ENCODE measurements at places on chromosomes 4 and X. TPM values are rescaled to one million over a fixed set of nuclear protein-coding genes. Genes with fewer than 3 reads are reported as not detected.

Gene RWDD4
- 13.0 TPM for polyA plus RNA-seq

DNA sequence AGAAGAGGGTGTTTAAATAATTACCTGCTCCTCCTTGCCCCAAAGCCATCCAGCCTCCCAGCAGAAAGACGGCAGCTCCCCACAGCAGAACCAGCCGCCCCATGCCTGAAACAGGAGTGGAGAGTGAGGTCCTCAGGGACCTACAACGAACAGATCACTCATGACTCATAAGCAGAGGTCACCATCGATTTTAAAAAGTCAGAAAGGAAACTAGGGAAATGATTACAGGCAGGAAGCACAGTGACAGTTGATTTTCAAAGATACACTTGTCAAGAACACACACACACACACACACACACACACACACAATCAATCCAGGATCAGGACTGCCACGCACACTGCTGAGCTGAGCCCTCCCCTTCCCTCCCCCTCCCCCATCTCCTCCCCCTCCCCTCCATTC lies at the start of gene CRLF2:
Gene CRLF2, minus strand, starts transcription at position 118 of the 400 bp plus-strand sequence. Its CDS starts 15 bp downstream, at position 103.
- DNase-seq: no peak

DNA sequence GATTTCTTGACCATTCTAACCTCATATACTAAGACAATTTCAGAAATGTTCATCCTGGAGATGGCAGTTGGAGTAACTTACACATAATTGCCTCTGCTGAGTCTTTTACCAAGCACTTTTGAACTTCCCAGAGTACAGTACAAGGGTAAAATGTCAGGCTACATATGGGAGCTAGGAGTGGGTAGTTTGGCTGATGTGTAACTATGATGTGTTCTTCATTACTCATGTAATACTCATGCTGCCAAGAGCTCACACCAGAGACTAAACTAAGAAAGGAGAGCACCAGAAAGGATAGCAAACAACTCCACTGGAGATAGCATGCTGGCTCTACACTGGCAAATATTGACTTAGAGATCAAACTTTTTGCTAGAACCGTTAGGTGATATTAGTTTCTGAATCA lies 194.0 kb downstream of the PDGFRA start:
- peak; percentile 17 for DNase-seq

- no peak for DNase-seq
Observed at GRCh38 chr4:47002580-47002979, 9.2 kb upstream of the GABRA4 start.

GRCh38 chr4:96164814-96165351 lies 325.0 kb downstream of the PDHA2 start:
- DNase-seq: peak; percentile 14

DNA sequence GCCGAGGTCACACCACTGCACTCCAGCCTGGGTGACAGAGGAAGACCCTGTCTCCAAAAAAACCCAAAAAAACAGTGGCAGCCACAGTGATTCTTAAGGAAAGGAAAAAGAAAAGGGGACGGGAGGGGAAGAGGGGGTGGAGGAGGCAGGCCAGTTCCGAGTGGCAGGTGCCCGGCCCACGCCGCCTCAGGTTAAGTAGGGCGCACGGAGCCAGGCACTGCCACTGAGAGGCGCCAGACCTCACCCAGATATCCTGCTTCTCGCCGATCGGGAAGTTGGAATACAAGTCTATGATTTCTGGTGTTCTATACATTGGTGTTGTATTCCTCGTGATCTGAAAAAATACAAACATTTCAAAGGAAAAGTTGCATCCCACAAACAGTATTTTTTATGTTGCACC lies 35.9 kb downstream of the GAK start:
- DNase-seq: no peak

- no peak for DNase-seq
Observed at GRCh38 chr4:1290165-1290977, 680 bp downstream of the MAEA start.

- no peak for DNase-seq
Observed at GRCh38 chr4:141684785-141685184, 48.4 kb downstream of the IL15 start.

DNA sequence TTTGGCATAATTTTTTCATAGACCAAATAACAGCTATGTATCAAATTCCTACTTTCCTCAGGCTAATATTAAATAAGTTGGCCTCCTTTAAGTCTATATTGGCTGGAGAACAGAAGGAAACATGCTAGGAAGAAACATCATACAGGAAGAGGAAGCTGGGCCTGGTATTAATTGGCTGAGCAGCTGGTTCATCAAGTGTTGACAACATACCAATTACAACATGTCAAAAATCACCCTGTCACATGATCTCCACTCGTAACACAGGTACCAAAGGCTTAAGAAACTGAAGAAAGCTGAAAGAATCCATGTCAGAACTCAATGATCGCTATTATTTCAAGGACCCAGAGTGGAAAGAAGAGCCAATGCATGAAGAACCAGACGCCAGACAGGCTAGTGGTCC lies 10.5 kb downstream of the WDFY3 start:
- no peak for DNase-seq

Gene ARL9
- polyA plus RNA-seq: 0.23 TPM

Gene HELT
- polyA plus RNA-seq: not detected

Gene CYBB
- not detected for polyA plus RNA-seq

DNA sequence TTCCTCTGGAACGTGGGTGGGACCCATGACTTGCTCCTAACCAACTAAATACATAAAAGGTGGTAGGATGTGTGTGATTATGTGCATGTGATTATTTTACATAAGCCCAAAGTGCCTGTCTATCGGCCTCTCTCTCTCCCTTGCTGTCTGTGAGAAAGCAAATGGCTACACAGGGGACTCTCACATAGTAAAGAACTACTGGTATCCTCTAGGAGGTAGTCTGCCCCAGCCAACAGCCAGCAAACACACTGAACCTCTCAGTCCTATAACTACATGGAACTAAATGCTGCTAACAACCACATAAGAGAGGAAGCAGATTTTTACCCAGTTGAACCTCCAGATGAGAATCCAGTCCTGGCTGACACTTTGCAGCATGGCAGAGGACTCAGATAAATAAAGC lies 1249.4 kb downstream of the ADGRL3 start:
- no peak for DNase-seq

- DNase-seq: no peak
Observed at GRCh38 chr4:150816491-150816890, 198.6 kb downstream of the LRBA start.

DNA sequence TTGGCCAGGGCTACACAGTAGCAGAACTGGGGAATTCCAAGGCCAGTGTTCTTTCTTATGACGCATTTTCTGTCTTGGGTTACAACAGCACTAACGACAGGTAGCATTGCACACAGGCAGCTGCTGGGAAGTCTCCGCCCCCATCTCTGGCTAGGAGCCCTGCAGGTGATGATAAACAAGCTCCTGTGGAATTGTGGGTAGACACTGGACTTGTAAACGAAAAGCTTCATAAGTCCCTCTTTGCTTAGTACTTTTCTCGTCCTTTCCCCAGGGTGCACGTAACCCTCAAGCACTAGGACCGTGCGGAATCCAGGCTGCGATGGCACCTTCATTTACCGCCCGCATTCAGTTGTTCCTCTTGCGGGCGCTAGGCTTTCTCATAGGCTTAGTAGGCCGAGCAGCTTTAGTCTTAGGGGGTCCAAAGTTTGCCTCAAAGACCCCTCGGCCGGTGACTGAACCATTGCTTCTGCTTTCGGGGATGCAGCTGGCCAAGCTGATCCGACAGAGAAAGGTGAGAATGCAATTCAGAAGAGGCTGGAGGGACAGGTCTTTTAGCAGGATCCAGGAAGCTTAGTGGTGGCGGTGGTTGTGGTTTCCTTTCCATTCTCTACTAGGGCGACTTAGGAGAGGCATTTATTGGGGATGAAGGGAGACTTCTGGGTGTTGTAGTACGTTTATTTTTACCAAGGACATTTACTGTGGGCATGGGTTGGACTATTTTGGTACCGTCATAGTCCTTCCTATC lies at the start of gene FAAH2:
Gene FAAH2, plus strand, starts transcription at position 200 of the 745 bp plus-strand sequence. Its CDS starts 120 bp downstream, at position 320.
- no peak for DNase-seq

Gene HSD17B13
- polyA plus RNA-seq: 0.07 TPM

- DNase-seq: no peak
Observed at GRCh38 chrX:2513121-2513664, 12.4 kb upstream of the DHRSX start.

Gene ALPK1
- 11.8 TPM for polyA plus RNA-seq
